Stimulated activated CD8-positive, alpha-beta memory T cell treated with anti-CD3 and anti-CD28 coated beads, Interleukin-2, amount 100 ng/mL, for 48 hours (primary cell): ENCODE measurements at places on chromosomes 5 and 9.

DNA sequence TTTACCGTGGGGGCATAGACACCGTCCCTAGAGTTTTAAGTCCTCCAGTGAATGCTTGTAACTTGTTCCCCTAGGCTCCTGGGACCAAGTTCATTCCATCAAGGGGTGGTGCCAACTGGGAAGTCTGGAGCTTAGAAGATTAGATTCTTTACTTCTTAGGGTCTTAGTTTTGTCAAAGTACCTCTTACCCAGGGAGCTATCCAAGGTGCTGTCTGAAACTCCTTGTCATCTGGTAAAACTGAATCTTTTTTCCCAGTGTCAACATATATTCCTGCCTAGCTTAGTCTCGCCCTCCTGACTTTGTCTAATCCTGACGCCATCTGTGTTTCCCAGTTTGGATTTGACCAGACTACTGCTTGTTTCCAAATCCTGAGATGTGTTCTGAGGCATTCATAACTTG, 41.6 kb downstream of the MAMDC2 start:
- DNase-seq = no peak

- no peak for DNase-seq
Observed at GRCh38 chr9:114475412-114476135, 29.7 kb downstream of the WHRN start.

- no peak for DNase-seq
Observed at GRCh38 chr9:92965061-92965758, 17.9 kb downstream of the FGD3 start.

GRCh38 chr9:75544815-75545214, 345.7 kb upstream of the PCSK5 start:
- no peak for DNase-seq

DNA sequence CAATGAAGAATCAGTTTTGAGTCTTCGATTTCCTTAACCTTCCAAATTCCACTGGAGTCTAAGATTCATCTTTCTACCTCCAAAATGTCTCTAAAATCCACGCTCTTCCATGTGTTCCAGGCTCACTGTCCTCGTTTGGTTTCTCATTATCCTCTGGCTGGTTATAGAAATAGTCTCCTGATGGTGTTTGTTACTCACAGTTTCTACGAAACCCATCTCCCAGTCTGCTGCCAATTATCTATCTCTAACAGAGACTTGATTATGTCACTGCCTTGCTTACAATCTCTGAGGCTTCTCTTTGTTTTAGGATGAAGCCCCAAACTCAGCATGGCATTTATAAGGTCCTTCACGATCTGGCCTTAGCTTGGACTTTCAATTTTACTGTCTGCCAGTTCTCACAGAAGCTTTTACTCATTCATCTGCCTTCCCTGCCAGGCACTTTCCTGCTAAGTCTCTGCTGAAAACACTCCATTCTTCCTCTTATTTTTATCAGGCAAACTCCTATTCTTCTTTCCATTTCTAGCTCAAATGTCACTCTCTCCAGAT, 339.6 kb upstream of the SGCD start:
- no peak for DNase-seq

DNA sequence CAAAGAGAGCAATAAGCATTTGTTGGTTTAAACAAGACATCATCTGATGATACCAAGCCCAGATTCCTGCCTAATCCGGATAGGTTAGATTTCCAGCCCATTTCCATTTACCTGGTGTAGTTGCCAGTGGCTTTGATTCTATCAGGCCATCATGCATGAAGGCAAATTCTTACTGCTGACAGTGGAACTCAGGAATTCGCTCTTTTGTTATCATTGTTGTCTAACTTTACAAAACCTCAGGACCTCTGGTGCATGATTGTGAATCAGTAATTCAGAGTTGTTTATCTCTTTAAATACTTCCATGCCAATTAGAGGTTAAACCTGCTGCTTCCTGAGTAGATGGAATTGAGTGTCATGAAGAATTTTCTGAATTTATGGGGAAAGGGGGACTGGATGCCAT, 76.5 kb downstream of the C9orf152 start:
- no peak for DNase-seq

DNA sequence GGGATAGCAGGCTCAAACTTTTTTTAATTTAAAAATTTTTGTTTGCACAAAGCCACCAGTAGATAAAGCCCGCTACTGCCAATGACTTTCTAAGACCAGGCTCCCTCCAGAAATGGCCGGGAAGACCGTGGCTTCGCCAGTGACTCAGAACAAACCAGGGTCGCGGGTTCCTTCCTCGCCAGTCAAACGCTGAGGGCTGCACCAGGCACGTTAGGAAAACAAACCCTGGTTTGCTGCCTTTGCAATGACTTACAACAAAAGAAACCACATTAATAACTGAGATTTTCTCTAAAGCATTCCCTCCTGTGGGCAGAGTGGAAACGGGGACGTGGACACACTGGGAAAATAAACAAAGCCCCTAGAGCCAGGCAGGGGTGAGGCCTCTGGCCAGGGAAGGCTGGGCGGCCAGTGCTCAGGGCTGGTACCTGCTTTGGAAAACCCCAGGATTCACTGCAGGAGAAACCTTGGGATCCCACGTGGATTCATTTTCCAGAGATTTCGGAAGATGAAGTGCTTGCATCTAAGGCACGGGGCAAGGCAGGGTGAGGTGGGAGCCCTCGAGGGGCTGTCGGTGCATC, 3.8 kb downstream of the PRRX2 start:
- no peak for DNase-seq
